ENCODE measurements at places on chromosomes 5 and 9. TPM values are rescaled to one million over a fixed set of nuclear protein-coding genes. Genes with fewer than 3 reads are reported as not detected.
A peak's percentile ranks its signal among the peaks of the same experiment; 100 is the strongest.

TLX3 gene
- not detected for total RNA-seq

C5orf63 gene
- total RNA-seq, result 2.2 TPM

WNT8A gene
- not detected for total RNA-seq

DNA sequence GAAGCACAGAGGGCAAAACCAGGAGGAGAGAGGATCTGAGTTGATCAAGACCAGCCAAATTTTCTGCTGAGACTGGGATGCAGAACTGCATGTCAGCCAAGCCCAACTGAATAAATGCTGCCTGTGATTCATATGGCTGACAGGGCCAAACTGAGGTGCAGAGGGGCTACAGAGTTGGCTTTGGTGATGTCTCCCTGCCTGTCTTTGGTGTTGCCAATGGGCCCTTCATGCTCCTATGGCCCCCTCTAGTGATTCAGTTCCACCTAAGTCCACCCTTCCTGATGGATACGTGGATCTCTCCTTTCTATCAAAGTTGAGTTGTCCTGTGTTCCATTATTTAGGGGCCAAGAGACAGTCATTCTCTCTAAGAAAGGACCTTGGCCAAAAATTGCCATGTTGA, 163.6 kb upstream of the TLE4 start:
- DNase-seq, result no peak

- DNase-seq, result no peak
Observed at GRCh38 chr5:138148811-138149210, 9.6 kb upstream of the NME5 start.

DNA sequence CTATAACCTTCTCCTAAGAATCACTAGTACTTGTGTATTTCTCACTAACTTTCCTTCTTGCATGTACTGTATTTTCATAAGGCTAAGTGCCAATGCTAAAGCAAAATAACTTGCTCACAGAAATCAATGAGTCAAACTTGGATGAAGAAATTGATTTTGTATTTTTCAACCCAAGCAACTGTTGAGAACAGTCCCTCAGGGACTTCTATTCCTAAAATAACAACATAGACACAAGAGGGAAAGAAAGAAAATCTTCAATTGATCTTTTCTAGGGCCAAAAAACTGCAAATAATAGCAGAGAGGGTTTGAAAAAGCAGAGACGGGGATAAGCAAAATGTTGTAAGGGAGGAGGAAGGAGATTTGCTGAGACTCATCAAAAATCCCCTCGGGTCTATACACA, 69.8 kb downstream of the HABP4 start:
- peak; percentile 62 for DNase-seq

DNA sequence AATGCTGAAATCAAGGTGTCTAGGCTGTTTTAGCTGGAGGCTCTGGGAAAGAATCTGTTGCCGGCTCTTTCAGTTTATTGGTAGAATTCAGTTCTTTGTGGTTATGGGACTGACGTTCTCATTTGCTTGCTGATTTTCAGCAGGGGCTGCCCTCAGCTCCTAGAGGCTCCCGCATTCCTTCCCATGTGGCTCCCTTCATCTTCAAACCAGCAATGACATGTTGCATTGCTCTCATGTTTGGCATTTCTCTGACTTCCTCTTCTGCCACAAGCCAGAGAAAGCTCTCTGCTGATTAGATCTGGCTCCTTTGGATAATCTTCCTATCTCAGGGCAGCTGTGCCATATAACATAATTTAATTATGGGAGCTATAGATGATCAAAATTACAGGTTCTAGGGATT, 360.3 kb downstream of the LRRC70 start:
- DNase-seq, result no peak

GRCh38 chr9:99433555-99433954, 211.5 kb downstream of the SEC61B start:
- peak; percentile 79 for DNase-seq

DNA sequence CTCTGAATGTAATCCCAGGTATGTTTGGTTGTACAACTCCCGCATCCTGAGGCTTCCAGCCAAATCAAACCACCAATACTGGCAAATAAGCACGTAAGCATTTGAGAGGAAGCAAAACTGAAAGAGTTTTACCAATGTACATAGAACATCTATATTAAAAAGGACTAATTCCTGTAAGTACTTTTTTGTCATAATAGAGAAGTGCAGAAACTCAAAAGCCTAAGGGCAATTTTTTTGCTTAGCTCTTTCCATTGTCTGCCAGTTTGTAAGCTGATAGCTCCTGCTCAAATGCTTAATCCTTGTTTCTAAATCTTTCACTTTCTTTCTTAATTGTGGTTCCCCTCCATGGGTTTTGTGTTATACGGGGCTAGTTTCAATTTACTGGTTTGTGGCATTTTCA, 1151.8 kb downstream of the CDH12 start:
- no peak for DNase-seq

- DNase-seq, result no peak
Observed at GRCh38 chr5:168073311-168073710, 218.1 kb upstream of the WWC1 start.

DNA sequence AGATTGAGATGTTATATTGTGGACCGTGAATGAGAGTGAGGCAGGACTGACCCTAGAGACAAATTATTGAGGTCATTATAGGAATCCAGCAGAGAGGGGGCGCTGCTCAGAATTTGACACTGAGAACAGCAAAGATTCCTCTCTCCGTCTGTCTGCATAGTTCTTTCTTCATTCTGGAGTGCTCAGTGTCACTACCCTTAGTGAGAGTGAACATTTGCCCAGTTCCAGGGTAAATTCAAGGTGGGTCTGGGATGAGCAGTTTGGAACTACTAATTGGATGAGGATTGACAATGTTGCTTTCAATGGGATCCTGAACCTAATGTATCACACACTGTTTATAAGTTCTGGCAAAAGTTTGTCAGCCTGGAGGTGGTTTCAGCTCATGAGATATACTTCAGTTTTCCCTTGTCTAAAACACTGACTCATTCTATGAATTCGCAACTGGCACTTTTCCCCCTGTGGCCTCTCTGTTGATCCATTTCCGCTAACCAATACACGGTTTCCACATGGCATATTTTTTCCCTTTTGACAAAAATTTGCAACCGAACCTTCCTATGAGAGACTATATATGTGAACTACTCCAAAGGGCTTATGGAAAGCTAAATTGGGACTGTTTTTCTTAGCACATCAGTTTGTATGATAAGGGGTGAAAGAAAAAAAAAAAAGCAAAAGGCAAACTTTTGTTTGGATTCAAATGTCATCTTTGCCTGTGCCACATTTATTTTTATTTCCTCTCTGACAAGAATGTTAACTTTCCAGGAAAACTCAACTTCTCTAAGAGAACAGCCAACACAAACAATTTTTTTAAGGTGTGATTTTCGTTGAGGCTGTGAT, 1240.7 kb upstream of the WWC1 start:
- DNase-seq, result no peak

- no peak for DNase-seq
Observed at GRCh38 chr5:16983022-16983639, 47.0 kb upstream of the MYO10 start.

DNA sequence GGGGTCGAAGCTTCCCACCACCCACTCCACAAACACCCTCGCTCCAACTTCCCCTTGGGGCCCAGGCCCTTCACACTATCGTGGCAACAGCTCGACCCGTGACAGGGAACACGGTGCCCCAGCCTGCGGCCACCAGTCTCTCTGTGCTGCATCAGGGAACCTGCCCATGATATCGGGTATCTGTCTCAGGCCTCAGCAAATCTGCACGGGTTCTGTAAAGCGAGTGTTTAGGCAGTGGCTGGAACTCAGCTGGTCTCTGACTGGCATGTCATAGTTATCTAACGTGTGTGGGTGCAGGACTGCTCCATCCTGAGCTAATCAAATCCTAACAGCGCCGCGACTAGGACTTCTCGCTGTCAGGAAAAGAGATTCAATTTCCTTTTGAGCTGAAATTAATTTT, 42.9 kb downstream of the DBH start:
- no peak for DNase-seq

DNA sequence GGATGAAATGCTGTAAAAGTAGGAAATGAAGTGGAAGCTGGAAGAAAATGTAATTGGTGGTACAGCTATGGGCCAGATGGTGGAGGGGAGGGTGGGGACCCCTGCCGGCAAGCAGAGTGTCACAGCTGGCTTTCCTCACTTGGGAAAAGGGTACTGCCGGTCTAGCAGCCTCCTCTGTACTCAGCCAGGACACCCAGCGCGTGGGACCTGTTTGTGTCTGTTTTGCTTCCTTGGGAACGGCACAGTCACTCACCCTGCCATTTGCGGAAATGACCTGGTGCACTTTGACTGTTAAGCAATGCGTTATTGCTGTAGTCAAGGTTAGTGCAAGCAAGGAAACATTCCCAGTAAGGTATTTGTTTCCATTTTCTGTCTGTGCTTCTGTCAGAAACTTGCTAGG, 10.1 kb downstream of the TMEM252 start:
- DNase-seq, result no peak

DNA sequence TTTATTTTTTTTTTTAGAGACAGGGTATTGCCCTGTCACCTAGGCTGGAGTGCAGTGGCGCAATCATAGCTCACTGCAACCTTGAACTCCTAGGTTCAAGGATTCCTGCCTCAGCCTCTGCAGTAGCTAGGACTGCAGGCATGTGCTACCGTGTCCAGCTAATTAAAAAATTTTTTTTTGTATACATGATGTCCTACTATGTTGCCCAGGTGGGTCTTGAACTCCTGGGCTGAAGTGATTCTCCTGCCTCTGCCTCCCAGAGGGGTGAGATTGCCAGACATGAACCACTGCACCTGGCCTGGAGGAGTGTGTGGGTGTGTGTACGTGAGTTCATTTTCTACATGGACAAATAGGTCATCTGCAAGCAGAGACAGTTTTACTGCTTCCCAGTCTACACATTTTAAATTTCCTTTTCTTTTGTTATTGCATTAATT, 33.8 kb downstream of the JMY start:
- no peak for DNase-seq

DNA sequence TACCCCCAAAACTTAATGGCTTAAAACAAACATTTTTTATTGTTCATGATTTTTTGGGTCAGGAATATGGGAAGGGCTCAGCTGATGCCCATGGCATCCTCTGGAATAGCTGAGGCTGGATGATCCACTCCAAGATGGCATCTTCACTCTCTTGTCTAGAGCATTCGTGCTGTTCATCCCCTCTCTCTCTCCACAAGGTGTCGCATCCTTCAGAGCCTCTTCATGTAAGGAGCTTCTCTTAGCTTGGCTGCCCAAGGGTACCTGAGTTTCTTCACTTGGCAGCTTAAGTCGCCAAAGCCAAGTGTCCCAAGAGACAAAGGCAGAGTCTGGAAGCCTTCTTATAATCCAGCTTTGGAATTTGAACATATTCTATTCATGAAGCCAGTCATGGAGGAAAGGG, 294.7 kb downstream of the CHSY3 start:
- DNase-seq, result no peak

GRCh38 chr5:178155065-178155464, 1.4 kb upstream of the NHP2 start:
- no peak for DNase-seq

- peak; percentile 47 for DNase-seq
Observed at GRCh38 chr9:135879619-135880018, 27.7 kb downstream of the CAMSAP1 start.

DNA sequence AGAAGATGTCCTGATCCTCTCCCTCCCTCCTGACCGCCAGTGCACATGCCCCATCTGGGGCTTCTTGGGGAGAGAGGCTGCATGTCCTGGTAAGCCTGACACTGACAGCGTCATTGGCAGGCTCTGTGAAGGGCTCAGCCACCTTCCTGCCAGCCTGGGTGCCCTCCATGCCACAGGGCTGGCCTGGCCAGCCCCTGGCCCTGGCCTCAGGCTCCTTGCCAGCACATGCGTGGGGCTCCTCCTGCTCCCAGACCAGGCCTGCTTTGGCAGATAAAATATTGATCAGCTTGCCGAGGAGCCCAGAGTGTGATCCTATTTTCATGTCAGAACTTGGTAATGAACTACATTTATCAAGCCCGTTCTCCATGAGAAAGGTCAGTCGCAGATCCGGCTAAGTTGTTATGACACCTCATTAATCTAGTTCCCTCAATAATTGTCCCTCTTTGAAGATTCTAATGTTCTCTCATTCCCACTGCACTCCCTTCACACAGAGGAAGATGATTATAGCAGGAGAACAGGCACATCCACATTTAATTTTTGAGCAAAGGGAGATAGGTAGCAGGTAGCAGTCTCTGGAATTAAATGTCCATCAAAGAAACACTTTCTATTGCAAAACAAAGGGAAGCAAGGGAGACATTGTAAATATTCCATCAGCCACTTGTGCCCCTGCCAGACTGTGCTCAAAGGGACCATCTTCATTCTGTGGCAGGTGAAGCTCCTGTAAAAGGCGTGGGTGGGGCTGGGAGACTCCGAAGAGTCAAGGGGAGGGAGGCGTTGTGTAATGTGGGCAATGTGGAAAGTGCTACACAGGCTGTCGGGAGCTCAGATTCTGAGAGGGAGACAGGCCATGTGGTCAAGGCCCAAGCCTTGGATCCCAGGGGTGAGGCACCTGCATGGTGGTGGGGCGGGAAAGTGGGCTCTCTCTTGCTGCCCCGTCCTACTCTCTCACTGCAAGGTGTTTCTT, 272.0 kb downstream of the HSPA4 start:
- no peak for DNase-seq

DNA sequence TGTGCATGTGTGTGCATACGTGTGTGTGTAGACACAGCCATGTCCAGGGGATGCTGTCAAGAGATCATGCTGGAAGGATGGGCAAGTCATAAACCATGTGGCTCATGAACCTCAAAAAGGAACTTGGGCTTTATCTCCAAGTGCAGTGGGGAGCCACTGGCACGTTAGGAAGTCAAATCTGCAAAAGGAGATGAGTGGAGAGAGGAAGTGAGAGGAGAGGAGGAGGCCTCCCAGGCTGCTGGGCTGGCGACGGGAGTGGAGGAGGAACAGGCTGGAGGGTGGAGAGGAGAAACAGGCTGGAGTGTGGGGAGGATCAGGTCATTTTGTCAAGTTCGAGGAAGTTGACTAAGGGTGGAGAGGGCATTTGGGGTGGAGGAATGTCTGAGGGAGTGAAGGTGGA, 29.2 kb upstream of the TIFAB start:
- DNase-seq, result no peak

DNA sequence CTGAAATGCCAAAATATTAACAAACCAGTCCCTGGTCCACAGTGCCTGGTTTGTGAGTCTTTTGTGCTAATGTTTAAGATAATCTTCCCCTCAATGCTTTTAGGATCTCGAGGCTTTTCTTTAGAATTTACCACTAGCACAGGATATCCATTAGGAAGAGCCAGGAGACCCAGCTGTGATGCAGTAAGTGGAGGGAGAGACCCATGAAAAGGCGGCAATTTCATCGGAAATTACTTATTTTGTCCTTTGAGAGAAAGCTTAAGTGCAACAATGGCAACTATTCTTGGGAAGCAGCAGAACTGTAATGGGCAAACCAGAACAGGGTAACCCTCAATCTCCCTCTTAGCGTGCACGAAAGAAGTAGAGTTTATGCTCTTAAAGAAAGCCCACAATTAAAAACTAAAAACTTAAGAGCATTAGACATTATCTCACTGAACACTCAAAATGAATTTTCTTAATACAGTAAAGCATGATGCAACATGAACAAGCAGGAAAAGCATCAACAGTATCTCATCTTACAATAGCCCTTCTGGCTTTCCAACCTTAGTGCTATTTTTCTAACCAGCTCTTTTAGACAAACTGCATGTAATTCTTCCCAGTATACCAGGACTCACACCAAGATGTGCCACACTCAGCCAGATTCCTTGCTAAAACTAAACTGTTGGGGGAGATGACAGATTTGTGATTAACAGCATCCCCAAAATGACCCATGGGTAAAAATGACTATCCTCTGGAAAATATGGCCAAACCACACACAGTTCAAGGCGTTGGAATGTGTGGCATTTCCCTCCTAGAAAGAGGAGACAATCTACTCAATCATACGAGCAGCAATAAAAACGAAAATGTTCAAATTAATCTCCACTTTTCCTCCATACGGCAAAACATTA, 36.4 kb downstream of the PWWP2A start:
- DNase-seq, result peak; percentile 87

- no peak for DNase-seq
Observed at GRCh38 chr5:124961521-124961920, 215.1 kb upstream of the ZNF608 start.
